Lower lobe of right lung (tissue), 2 donors: ENCODE measurements at places on chromosomes 16 and 17. TPM values are rescaled to one million over a fixed set of nuclear protein-coding genes. Genes with fewer than 3 reads are reported as not detected.
A peak's percentile ranks its signal among the peaks of the same experiment; 100 is the strongest.

DNA sequence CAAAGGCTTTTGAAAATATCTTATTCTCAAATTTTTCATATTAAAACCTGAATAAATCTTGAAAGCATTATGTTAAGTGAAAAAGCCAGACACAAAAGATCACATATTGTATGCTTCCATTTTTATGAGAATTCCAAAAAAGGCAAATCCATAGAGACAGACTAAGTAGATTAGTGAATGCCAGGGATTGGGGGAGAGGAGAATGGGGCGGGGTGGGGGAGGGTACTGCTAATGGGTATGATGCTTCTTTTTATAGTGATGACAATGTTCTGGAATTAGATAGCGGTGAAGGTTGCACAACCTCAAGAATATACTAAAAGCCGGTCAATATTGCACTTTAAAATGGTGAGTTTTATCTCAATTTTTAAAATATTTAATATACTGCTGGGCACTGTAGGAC is 44.0 kb downstream of the XPO6 start:
- no peak overlapping the region for H3K4me3 ChIP-seq
- H3K27ac ChIP-seq = no peak overlapping the region
- H3K4me1 ChIP-seq = peaks cover 19% of the 10 kb centered on the region

- H3K27ac ChIP-seq = no peak overlapping the region
- H3K4me1 ChIP-seq = peaks cover 3% of the 10 kb centered on the region
- no peaks in the 10 kb centered on the region for H3K36me3 ChIP-seq
- H3K4me3 ChIP-seq = no peak overlapping the region
- no peak for DNase-seq
- no peaks in the 10 kb centered on the region for H3K27me3 ChIP-seq
These were observed 72.1 kb downstream of the PRKCB start for GRCh38 chr16:23907903-23908302.

DNA sequence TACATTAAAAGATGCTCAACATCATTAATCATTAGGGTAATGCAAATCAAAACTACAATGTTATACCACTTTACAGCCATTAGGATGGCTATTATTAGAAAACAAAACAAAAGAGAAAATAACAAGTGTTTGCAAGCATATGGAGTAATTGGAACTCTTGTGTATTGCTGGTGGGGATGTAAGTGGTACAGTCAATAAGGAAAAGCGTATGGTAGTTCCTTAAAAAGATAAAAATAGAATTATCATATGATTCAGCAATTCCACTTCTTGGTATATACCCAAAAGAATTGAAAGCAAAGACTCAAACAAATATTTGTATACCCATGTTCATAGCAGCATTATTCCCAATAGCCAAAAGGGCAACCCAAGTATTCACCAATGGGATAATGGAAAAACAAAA is 1.4 kb upstream of the CAPNS2 start:
- H3K27me3 ChIP-seq = no peaks in the 10 kb centered on the region
- no peaks in the 10 kb centered on the region for H3K36me3 ChIP-seq
- DNase-seq = no peak
- H3K27ac ChIP-seq = no peak overlapping the region

GRCh38 chr17:68343976-68344375 is 52.7 kb downstream of the ARSG start:
- H3K27me3 ChIP-seq = no peaks in the 10 kb centered on the region
- no peaks in the 10 kb centered on the region for H3K36me3 ChIP-seq
- peaks cover 30% of the 10 kb centered on the region for H3K4me1 ChIP-seq
- no peak for DNase-seq

- DNase-seq = no peak
- no peaks in the 10 kb centered on the region for H3K27me3 ChIP-seq
- no peak overlapping the region for H3K27ac ChIP-seq
- no peak overlapping the region for H3K4me3 ChIP-seq
- H3K4me1 ChIP-seq = peaks cover 18% of the 10 kb centered on the region
These were observed 11.4 kb downstream of the MYL4 start for GRCh38 chr17:47220531-47220999.

- H3K4me1 ChIP-seq = peaks cover 8% of the 10 kb centered on the region
- H3K27me3 ChIP-seq = no peaks in the 10 kb centered on the region
- H3K4me3 ChIP-seq = no peak overlapping the region
- no peaks in the 10 kb centered on the region for H3K36me3 ChIP-seq
These were observed 216.0 kb downstream of the SEC14L1 start for GRCh38 chr17:77356690-77357201.

DNA sequence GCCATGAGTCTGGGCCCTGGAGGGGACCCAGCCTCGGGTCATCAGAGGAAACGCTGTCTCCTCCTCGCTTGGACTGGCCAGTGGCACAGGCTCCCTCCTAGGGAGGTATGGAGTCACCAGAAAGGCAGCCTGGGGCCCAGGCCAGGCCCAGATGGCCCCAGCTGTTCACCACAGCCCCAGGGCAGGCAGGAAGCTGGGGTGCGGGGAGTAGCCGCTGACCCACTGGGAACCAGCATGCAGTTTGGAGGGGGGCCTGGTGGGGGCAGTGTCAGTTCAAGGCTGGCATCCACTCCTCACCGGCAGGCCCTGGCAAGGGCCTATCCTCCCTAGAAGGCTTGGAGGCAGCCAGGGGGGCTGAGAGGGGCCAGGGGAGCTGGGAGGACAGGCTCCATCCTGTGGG is 48.8 kb downstream of the SDK2 start:
- H3K36me3 ChIP-seq = no peaks in the 10 kb centered on the region
- H3K27me3 ChIP-seq = no peaks in the 10 kb centered on the region
- DNase-seq = peak; percentile 57
- H3K4me3 ChIP-seq = no peak overlapping the region
- no peak overlapping the region for H3K27ac ChIP-seq

DNA sequence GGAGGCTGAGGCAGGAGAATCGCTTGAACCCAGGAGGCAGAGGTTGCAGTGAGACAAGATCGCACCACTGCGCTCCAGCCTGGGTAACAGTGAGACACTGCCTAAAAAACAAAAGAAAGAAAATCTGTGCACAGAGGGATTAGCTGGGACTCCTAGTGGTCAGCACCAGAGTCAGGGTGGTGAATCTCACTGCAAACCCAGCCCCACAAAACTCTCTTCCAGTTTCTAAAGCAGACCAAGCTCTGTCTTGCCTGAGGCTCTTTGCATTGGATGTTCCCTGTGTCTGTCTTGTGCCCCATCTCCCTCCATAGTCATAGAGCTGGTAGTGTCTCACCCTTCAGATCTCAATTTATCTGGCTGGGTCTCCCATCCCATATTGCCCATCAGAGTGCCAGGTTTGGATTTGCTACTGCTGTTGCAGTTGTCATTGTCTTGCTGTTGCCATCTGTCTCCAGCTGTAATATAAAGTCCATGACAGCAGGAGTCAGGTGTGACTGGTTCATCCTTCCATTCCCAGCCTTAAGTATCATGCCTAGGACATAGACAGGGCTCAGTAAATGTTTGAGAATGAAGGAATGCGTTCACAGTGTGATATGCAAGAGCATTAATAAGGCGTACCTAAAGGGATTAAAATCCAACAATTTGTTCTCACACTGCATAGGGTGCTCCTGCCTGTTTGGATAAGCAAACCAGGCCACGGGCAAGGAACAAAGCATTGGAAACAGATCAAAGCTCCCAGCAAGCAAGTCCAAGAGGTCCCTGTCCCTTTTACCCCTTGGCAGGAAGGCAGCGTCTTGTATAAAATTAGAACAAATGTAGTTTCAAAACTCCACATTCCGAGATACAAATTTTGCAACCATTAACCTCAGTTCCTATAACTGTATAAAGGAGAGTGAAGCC is 614.6 kb upstream of the CDH5 start:
- no peak overlapping the region for H3K27ac ChIP-seq
- no peak overlapping the region for H3K4me3 ChIP-seq
- H3K36me3 ChIP-seq = no peaks in the 10 kb centered on the region
- H3K27me3 ChIP-seq = no peaks in the 10 kb centered on the region
- DNase-seq = no peak
- H3K4me1 ChIP-seq = no peaks in the 10 kb centered on the region

DNA sequence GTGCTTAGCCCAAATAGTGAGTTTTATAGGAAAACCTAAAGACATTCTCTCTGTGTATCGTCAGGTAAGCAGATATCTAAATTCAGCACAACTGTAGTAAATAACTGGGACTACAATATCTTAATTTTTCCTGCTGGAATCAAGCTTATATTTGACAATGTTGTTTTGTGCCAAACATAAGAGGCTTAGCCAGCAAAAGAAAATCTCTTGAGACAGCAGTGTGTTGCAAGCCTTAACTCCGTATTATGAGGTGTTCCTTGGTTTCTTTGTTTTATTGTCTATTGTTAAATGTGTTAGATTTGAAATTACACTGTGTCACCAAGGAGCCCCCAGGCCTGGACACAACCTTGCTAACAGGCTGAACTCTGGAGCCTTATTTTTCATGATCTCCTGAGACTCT is 1570.6 kb upstream of the GOT2 start:
- no peaks in the 10 kb centered on the region for H3K27me3 ChIP-seq
- H3K36me3 ChIP-seq = no peaks in the 10 kb centered on the region
- no peaks in the 10 kb centered on the region for H3K4me1 ChIP-seq
- DNase-seq = no peak

DNA sequence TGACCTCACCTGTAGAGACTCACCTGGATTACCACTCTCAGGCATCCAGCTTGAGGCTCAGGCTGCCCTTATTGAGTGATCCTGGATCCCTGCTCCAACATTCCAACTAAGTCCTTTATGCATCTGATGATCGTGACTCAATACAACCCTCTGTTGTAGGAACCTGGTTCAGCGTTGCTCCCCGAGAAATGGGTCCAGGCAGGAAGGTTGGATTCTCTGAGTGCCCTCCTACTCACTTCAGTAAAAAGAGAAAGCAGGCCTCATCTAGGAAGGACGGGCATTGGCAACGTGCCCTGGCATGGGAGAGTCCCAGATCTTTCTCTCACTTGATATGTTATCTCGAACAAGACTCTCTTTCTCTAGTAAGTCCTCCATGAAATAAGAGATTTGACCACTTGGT is at the start of gene OR3A1:
OR3A1 (minus strand) TSS at position 101 of the 400 bp plus-strand sequence. CDS start 5,778 bp downstream, outside the sequence.
- H3K4me3 ChIP-seq = no peak within 1 kb of the TSS
- H3K4me1 ChIP-seq = no peaks in the 10 kb centered on the region
- no peak within 1 kb of the TSS for H3K27ac ChIP-seq

GRCh38 chr16:66414891-66415290 is 12.2 kb upstream of the BEAN1 start:
- H3K27ac ChIP-seq = no peak overlapping the region
- H3K36me3 ChIP-seq = no peaks in the 10 kb centered on the region
- no peak for DNase-seq
- H3K27me3 ChIP-seq = no peaks in the 10 kb centered on the region

DNA sequence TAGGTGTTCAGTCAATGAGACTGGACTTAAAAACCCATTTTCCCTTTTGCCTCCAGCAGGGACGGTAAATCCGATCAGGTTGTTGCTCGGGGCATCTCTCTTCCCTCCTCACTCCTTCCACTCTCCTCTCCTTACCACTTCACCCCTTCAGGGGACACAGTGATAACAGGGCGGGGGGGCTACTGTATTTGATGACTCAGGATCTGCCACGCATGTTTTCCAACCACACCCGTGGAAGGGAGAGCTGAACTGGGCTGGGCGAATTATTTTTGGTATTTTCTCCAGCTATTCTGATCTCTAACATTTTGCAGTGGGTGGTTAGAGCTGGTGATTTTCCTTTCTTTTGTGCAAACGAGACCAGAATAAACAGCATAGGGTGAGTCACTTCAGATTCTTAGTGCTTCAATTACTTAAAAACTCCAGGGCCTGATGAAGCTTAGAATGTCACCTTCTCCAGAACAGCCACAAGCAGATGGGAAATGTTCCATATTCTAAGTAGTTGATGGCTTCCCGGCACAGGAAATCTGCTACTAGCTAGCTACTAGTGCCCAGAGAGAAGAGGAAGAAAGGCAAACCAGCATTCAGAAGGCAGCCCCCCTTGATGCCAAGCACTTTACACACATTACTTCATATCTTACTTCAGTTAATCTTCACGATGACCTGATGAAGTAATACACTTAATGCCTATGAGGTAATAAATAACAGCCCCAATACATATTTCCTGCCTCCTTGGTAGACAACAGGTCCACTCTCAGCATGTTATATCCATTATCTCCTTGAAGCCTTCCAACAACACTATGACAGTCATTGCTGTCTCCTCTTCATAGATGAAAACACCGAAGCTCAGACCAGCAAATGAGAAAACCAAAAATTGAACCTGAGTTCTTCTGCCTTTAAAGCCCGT is 74.1 kb downstream of the ASIC2 start:
- H3K27me3 ChIP-seq = peaks cover 4% of the 10 kb centered on the region
- H3K4me1 ChIP-seq = no peaks in the 10 kb centered on the region
- no peaks in the 10 kb centered on the region for H3K36me3 ChIP-seq
- H3K4me3 ChIP-seq = no peak overlapping the region
- no peak for DNase-seq

DNA sequence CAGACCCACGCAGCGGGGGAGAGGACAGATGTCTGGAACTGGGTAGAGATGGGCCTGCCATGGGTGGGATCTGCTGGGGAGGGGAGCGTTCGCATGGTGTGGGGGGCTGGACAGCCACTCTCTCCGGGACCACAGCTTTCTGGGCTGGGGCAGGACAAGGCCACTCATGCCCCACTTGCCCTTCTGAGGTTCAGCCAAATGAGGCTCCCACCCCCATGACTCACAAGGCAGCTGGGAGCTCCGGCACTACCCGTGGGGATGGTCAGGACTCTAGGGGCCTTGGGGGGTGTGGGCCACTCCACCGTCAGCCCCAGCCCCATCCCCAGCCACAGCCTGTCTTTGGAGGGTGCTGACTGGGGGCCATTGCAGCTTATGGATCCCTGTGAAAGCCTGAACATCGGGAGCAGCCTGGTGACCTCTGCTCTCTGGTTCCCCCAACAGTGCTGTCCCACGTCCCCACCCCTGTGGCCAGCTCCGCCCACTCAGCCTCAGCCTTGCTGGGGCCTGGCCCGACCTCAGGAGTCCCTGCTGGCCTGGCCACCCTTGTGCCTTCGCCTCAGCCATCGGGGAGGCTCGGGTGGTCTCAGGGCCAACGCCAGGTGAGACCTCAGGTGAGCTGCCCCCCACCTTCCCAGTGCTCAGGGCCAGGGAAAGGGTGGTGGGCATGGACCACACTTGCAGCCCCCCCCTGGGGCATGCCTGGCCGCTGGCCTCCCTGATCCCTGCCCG is 4.7 kb upstream of the CDH15 start:
- H3K4me3 ChIP-seq = no peak overlapping the region
- H3K27me3 ChIP-seq = peaks cover 44% of the 10 kb centered on the region
- no peak overlapping the region for H3K27ac ChIP-seq
- peaks cover 17% of the 10 kb centered on the region for H3K4me1 ChIP-seq

Gene KSR1
- 59.6 TPM for total RNA-seq

Gene ADAMTS18
- total RNA-seq = 0.09 TPM

Gene SETD1A
- 15.0 TPM for total RNA-seq

Gene SNX20
- total RNA-seq = 15.4 TPM

Gene TEX19
- not detected for total RNA-seq

Gene DUSP14
- total RNA-seq = 7.7 TPM
